ENCODE measurements at places on chromosomes 5 and 9.

DNA sequence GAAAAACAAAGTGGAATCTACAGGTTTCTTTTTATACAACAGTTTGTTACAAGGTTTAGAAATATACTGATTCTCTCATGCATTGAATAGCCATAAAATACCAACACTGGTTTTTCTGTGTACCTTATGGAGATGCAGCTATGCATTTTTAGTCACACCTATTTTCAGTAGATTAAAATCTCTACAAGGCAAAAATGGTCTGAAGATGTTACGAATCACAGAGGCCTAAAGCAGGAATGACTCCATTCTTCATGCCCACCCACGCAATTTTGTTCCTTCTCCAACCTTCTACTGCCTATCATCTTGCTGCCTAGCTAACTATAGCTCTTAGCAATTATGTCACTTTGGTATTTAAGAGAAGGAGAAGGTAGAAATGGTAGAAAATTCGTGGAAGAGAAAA, 9.9 kb downstream of the PLK2 start:
- DNase-seq, result no peak

DNA sequence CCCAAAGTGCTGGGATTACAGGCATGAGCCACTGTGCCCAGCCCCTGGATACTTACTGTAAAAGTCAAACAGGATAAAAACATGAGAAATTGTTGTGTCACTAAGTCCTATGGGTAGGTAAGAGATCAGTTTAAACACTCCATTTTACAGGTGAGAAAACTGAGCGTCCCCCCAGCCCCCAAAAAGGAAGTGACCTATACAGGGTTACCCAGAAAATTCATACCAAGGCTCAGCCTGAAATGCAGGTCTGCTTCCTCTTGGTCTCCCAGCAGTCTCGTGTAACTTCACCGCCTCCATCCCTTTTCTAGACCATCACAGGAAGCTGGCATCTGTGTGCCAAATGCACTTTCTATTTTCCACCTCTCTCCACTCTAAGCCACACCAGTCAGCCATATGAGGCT, 57.2 kb downstream of the TMOD1 start:
- DNase-seq, result no peak

- DNase-seq, result no peak
Measured at GRCh38 chr5:169273451-169273850, 27.5 kb downstream of the SLIT3 start.

DNA sequence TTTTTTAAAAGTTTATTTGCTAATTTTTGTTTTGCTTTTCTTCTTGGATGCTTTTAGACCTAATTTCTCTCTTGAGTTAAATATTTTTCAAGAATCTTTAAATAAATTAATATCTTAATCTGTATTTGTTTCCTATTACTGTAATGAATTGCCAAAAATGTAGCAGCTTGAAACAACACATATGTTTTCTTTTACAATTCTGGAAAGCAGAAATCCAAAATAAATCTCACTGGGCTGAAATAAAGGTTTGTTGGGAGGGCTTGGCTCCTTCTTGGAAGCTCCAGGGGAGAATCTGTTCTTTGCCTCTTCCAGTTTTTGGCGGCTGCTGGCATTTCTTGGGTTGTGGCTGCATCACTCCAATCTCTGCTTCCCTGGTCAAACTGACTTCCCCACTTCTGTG, 658.1 kb upstream of the ARRDC3 start:
- DNase-seq, result no peak

GRCh38 chr9:112493393-112494137, 6.9 kb downstream of the KIAA1958 start:
- DNase-seq, result no peak

DNA sequence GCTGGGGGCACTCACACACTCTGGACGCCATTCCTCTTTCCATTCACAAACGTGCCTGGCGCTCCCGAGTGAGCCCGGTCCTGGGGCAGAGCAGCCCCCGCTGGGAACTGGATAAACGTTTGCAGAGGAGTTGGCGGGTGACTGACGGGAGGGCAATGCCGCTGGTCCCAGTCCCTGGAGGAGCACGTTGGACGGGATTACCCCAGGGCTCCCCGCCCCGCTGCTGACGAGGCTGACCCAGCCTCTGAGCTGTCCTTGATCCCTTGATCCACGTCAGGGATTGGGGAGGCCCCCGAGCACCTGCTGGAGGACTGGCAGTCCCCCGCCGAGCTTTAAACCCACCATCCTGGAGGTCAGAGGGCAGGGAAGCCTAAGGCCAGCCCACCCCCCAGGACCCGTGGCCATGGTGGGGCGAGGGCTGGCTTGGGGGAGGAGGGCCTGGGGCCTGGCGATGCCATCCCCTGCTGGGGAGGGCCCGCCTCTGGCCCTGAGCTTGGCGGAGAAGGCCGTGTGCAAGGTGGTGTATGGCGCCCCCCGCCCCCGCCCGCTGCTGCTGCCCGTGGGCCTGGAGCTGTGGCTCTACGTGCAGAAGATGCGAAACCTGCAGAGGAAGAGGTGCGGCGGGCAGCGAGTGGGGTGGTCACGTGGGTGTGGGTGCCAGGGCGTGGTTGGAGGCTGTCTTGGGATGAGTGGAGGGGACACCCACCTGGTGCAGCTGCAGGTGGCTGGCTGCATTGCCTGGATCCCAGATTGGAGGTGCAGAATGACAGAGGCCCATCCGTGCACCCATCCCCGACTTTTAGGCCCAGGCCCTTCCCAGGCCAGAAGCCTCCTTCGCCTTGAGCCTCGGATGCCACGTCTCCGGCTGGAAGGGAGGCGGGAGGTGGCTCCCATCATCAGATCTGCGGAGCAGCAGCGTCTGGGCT, 4.5 kb downstream of the GPSM1 start:
- no peak for DNase-seq

DNA sequence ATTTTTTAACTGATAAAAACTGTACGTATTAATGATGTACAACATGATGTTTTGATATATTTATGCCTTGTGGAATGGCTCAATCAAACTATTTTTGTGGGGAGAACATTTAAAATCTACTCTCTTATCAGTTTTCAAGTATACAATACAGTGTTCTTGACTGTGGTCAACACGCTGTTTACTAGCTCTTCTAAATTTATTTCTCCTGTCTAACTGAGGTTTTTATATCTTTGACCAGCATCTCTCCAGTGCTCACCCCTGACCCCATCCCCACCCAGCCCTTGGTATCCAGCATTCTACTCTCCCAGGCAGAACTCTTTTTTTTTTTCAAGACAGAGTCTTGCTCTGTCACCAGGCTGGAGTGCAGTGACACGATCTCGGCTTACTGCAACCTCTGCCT, 169.6 kb upstream of the SNX2 start:
- no peak for DNase-seq

DNA sequence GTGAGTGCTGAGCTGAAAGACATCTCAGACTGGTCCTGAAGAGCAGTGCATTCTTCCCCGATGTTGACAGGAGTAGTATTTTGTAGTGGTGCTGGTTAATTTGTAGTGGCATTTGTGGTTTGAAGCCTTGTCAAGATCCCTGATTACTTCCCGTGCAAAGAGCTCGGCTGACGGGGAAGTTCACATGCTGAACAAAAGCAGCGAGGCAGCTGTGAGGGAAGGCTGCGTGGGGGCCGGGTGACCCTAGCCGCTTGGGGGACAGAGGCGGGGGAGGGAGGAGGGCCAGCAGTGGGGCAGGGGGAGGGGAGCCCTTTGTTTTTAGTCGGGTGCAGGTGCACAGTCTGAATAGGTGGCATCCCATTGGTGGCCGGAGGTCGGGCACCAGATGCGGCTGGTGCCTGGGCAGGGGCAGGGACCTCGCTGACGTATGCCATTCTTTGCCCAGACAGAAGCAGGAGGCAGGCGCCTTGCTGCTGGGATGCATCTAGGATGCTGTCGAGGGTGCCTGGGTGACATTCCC, 64.7 kb downstream of the CRB2 start:
- DNase-seq, result peak; percentile 63

DNA sequence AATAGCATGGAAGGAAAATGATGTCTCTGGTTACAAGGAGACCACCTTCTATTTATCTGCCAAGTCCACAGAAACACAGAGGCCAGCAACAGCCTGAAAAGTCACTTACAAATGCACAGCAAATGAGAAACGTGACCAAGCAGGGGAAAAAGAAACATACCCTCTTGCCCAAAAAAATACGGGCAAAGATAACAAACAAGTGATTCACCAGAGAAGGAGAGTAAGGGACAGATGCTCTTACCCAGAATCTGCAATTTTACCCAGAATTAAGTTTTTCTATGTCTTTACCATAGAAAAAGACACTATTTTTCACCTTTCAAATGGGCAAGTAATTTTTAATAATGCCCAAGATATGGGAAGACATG, 28.1 kb downstream of the CAMSAP1 start:
- DNase-seq, result no peak

DNA sequence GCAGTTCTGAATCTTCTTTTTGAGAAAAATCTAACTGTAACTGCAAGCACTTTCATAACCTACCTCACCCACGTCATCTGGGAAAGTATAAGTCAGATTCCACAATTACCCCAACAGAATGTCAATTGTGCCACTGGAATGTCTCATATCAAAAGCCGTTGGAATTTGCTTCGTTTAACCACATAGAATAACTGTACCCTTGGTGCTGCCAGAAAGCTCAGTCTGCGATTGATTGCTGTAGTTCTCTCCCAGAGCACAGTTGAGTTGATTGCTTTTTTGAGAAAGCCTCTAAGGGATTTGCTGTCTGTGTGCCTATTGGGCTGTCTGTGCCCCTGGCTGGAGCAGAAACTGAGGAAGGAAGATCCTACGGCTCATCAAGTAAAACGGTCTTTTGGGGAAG, 583.6 kb downstream of the TMEM38B start:
- DNase-seq, result no peak

- DNase-seq, result no peak
Measured at GRCh38 chr5:114957384-114957783, 212.3 kb downstream of the TRIM36 start.

DNA sequence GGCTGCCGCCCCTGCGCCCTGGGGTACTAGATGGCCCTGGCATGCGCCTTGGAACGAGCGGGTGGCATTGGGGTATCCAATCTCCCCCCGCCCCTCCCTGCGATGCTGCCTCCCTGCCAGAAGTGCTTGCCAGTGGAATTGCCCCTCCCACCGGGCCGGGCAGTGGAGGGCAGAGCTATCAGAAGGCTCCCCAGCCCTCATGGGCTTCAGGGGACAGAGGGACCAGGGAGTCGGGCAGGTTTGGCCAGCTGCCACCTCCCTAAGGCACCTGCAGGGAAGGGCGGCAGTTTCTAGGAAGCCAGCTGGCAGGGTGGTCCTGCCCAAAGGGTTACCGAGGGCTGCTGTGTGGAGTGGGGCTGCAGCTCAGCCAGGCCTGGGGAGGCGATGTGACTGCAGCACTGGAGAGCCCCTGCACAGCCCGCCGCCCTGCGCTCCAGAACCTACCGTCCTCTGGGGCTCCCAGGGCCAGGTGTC, 52.8 kb upstream of the EGFL7 start:
- peak; percentile 36 for DNase-seq

DNA sequence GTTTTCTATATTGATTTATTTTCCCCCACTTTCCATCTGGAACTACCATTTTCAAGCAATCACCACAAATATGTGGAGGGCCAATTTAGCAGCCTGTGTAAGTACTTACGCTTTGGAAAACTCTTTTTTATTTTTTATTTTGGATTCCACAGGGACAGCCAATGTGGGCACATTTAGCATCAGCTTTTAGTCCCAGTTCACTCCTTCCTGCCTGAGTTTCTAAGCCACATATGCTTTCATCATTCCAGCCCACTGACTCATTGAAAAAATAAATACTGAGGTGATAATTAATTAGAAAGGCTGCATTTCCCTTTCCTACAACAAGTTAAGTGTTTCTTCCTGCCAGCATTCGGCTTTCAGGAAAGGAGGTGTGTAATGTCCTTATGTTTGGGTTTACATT, 76.8 kb downstream of the TMEM167A start:
- no peak for DNase-seq

- no peak for DNase-seq
Measured at GRCh38 chr5:169980418-169981053, at the start of gene INSYN2B. INSYN2B (minus strand) TSS chr5:169980495; CDS start chr5:169883898, 96,597 bp downstream.

DNA sequence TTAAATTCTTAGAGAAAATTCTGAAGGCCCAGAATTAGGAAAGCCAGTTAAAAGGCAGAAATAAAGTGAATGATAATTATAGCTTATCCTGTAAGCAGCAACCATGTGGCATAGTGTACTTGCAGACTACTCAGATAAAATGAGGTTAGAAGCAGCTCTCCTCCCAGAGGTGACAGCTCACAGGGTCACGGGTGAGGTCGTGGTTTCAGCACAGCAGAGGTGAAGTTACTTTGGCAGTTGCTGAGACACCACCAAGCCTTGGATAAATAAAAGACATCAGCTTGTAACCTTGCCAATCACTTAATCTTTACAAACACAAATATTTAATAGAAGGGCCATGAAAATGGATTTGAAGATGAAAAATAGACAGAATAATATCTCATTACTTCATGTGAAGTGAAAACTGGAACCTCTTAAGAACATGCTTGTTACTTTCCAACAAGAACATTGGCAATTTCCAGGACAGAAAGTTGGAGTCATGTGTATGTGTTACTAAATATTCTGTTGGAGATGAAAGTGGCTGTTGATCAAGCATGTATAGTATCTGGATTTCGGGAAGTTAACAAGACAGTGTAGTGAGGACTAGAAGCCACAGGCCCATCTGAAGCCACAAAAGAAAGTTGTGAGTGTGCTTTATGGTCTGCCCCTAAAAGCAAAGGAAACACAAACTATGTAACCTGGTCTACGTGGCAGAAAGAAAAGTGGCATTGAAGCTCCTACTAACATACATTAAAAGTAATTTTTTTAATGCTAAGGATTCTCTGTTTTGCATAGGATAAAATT, 134.4 kb downstream of the ERCC6L2 start:
- DNase-seq, result no peak

DNA sequence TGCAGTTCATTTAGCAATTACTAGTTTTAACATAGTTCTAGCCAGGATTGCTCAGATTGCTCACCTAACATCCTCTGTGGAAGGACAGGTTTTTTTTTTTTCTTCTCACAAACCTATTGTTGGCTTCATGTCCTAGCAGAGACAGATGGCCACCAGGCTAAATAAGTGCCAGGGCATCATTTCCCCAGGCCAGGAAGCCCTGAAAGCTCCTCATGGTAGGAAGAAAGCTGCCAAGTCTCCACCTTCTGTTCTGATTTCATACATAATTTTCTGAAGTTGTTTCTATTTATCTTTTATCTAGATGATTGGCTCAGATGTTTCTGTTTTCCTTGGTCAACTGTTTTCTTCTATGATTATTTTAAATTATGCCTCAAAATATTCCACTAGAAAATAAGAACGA, 31.0 kb downstream of the EFCAB9 start:
- DNase-seq, result no peak

GRCh38 chr5:152477536-152477935, 72.5 kb upstream of the NMUR2 start:
- DNase-seq, result no peak

GRCh38 chr5:178429156-178429468, 161.1 kb downstream of the COL23A1 start:
- no peak for DNase-seq

GRCh38 chr5:10934783-10935355, 173.8 kb upstream of the DAP start:
- peak; percentile 93 for DNase-seq

DNA sequence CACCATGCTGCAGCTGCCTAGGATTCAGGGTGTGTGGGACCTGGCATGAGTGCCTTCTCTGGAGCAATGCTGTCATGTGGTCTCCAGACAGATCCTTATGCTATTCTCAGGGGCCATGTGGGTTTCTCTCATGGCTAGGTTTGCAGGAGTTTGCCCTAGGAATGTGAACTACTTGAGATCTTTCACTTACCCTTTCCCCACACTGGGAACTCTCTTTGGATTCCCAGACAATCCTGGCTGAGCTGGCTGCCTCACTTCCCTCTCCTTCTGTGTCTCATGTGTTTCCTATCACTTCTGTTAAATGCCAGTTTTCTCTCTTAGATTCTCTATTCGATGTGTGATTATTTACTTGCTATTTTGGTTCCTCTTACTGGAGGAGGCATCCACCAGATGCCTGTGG, 270.2 kb upstream of the RASA1 start:
- DNase-seq, result no peak
